ENCODE measurements at places on chromosomes 11 and 22.

- no peak for DNase-seq
These were observed 178.6 kb upstream of the NARS2 start for GRCh38 chr11:78753297-78753696.

- DNase-seq: no peak
These were observed 81.6 kb downstream of the ZC3H12C start for GRCh38 chr11:110174645-110175310.

DNA sequence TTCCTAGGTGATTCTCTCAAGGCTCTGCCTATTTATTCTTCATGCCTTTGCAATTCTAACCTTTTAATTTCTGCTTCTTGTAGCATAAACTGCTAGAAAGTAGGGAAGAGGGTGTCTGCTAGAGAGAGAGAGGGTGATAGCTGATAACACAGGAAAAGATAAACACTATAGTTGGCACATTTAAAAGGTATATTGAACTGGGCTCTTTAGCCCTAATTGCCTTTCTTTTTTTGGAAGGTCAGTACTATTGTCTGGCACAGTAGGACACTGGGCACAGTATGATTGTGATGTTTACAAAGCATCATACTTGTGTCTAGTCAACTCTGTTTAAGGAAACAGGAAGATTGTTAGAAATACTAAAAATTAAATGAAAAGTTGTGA lies 33.3 kb downstream of the TEAD1 start:
- no peak for DNase-seq

- no peak for DNase-seq
These were observed 15.5 kb upstream of the ST3GAL4 start for GRCh38 chr11:126339863-126340434.

DNA sequence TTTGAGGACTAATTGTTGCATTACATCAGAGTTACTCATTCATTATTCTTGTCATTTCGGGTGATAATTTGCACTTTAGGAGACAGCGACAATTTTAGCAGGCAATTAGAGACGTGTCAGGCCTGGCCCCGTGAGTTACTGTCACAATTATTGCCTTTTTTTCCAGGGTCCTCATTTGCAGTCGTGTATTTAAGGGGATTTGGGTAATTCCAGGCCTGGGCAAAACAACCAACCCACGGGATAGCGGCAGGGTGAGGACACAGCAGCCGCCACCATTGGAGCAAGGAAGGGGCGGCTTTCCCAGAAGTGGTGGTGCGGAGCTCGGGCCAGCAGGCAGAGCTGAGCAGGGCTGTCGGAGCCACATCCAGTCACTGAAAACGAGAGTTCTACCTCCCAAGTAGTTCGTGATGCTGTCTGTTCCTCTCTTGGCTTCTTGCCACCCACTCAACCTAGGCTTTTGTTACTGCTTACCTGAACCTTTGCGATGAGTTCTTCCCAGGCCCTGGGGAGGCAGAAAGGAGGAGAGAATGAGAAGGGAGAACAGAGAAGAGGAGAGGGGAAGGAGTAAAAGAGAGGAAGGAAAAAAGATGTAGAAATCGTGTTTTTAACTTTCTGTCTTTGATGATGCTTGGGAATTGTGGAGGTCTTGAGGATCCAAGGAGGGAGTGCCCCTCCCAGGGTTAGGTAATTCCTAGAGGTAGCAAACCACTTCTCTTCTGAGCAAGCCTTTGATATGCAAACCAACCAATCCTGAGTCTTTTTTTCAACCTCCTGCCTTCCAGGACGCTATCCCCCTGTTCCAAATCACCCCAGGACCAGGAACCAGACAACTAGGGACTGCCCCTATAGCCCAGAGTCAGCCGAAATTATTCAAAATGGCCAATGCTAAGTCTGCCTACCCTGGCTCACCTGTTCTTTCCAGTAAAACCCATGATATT lies 236.1 kb downstream of the MIAT start:
- no peak for DNase-seq

Data from neuronal stem cell (in vitro differentiated cells).